RKO (cell line): ENCODE measurements at places on chromosomes 4 and X.

- DNase-seq = no peak
These were observed 31.0 kb downstream of the TRPC5 start for GRCh38 chrX:112051576-112051975.

DNA sequence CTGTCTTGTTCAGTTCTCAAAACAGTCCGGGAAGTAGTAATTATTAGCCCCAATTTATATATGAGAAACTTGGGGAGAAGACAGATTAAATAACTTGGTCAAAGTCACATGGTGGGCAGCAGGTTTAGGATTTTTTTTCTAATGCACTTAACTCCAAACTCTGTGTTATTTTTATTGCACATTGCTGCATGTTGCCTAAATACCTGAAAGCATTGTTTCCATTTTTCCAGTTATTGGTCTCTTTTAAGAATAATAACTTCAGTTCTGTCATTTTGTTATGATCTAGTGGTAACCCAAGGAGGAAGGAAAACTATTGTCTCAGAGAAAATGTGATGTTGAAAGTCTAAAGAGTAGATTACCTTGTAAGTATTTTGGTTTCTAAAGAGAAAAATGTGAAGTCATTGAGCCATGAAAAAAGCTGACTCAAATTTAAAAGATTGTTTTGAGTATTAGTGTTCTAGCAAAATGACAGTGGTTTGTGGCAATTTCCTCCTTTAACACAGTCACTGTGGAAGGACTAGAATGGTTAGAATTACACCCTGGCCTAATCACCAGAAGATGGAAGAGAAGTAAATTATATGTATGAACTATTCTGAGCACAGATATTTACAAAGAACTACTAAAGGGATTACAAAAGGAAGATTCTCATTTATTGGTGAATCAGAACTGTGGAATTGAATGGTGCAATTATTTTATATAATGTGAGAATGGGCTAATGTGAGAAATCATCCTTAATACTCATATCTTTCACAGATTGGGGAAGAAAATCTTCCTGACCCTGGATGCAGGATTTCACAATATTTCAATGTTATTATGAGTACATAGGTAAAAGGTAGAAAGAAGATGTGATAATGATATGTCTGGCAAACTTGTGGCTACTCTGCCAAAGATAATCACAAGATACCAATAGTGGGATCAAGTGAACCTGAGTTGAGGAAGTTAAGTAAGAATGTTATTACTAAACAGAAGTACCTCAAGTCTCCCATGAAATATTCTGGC, 21.7 kb upstream of the CXCL8 start:
- DNase-seq = no peak

DNA sequence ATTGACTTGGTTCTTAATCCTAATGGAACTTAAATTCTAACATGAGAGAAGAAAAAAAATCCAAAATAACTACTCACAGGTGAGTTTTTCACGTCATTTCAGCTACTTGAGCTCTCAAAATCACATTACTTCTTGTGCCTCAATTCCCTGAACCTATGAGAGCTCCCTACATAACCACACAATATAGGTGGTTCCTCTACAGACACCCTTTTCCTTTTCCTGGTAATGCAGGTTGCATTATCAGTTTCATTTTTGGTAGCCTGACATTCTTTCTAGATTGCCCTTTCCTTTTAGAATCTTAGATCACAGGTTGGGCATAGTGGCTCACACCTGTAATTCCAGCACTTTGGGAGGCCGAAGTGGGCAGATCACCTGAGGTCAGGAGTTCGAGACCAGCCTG, 4.3 kb downstream of the GPR34 start:
- DNase-seq = no peak

GRCh38 chr4:53019485-53020382, 157.6 kb downstream of the RASL11B start:
- peak; percentile 9 for DNase-seq

GRCh38 chrX:154484255-154485149, 1.9 kb downstream of the UBL4A start:
- peak; percentile 33 for DNase-seq

GRCh38 chrX:70432936-70433847, 10.1 kb downstream of the GDPD2 start:
- no peak for DNase-seq

- DNase-seq = no peak
These were observed 24.5 kb downstream of the KIAA0232 start for GRCh38 chr4:6806924-6807626.

- no peak for DNase-seq
These were observed 26.4 kb downstream of the ANAPC10 start for GRCh38 chr4:145071560-145071959.

GRCh38 chr4:914531-914930, 17.6 kb downstream of the GAK start:
- DNase-seq = no peak

- DNase-seq = no peak
These were observed 21.7 kb upstream of the CD40LG start for GRCh38 chrX:136626237-136626636.

GRCh38 chr4:101419336-101420135, 72.2 kb upstream of the PPP3CA start:
- DNase-seq = no peak

DNA sequence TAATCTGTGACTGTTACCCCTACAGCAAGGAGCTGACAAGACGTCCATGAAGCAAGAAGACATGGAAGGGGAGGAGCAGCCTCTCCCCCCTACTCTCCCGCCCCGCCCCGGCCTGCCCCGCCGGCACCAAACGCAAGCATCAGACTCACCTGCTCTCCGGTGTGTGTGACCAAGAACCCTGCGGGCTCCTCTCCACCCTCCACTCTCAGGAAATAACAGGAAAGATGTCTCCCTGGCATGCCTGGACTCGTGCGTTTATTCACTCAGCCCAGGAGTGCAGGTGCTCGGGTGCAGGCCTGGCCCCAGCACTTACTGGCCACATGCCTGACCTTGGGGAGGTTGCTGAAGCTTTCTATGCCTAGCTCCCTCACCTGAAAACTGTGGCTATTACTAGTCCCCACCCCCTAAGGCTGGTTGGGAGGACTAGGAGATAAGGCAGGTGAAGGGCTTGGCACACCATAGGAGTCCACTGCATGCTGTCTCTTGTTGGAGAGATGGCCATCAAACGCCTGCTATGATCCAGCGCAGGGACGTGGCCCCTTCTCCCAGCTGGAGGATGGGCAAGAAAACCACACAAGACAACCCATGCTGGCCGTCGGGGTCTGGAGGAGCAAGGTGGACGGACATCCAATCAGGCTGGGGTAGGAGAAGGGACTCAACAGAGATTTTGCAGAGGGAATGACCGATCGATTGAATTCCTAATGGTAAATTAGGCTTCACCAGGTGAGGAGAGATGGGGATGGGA, 34.9 kb upstream of the CLDN24 start:
- DNase-seq = no peak

DNA sequence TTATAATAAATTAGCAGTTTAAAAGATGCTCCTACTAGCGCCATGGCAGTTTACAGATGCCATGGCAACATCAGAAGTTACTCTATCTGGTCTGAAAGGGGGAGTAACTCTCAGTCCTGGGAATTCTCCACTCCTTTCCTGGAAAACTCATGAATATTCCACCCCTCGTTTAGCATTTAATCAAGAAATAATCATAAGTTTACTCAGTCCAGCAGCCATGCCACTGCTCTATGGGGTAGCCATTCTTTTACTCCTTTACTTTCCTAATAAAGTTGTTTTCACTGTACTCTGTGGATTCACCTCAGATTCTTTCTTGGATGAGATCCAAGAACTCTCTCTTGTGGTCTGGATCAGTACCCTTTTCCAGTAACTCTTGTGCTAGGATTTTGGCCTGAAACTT, 52.3 kb downstream of the GUCY1B1 start:
- DNase-seq = no peak

GRCh38 chr4:1176398-1177273, 4.3 kb upstream of the SPON2 start:
- no peak for DNase-seq

- no peak for DNase-seq
These were observed 105.9 kb upstream of the HPGD start for GRCh38 chr4:174628191-174628590.

GRCh38 chrX:120677004-120677652, 47.3 kb upstream of the C1GALT1C1 start:
- DNase-seq = no peak

DNA sequence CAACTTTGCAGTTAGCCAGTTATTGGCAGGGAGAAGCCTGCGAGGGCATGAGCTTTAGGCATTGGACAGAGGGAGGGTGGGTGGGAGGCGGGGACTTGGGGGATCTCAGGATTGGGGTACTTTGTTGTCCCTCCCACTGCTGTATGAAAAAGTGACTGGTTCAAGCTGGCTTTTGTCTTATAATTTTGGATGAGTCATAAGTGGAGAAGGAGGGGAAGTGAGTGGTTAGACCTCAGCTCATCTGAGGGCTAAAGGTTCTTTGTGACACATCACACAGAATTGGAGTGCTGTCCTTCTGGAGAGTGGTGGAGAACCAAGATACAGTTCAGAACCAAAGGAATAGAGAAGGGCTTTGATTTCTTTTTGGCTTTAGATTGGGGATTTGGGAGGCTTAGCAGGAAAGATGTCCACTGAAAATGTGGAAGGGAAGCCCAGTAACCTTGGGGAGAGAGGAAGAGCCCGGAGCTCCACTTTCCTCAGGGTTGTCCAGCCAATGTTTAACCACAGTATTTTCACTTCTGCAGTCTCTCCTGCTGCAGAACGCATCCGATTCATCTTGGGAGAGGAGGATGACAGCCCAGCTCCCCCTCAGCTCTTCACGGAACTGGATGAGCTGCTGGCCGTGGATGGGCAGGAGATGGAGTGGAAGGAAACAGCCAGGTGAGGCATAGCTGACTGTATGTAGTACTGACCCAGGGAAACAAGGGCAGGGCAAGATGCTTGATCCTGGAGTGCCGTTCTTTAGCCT, at the start of gene SLC4A4:
SLC4A4 (plus strand) TSS at position 175 of the 748 bp plus-strand sequence.
- DNase-seq = peak; percentile 38

GRCh38 chr4:6520051-6520636, 47.7 kb upstream of the PPP2R2C start:
- DNase-seq = no peak

GRCh38 chr4:122458625-122459024, 2.1 kb upstream of the IL2 start:
- DNase-seq = peak; percentile 85

DNA sequence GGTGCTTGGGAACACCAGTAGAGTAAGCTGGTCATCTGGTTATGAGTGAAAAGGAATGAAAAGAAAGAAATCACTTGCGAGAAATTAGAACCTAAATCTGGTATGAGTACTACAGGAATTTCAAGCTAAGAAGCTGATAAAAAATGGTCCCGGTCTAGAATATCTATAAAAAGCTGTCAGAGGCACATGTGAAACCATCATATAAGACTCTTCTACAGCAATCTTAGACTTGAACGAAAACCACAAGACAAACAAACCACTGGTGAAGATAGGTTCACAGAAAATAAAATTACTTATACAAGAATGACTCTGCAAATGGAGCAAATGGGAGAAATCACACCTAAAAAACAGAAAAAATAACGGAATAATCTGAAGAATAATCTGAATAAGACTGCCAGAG, 69.9 kb downstream of the KDR start:
- no peak for DNase-seq

DNA sequence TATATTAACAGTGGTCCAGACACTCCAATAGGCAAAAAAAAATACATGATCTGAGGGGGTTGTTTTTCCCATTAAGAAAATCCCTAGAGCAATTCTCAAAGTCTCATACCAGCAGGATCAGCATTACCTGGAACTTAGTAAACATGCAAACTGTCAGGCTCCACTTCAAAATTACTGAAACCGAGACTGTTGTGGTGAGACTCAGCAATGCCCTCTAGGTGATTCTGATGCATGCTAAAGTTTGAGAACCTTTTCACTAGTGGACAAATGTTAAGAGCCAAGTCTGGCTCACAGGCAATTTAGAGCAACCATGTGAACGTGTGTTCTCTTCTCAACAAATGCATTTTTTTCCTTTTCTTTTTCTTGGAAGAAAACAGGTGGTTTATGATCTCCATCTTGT, 30.2 kb downstream of the NEK1 start:
- no peak for DNase-seq

DNA sequence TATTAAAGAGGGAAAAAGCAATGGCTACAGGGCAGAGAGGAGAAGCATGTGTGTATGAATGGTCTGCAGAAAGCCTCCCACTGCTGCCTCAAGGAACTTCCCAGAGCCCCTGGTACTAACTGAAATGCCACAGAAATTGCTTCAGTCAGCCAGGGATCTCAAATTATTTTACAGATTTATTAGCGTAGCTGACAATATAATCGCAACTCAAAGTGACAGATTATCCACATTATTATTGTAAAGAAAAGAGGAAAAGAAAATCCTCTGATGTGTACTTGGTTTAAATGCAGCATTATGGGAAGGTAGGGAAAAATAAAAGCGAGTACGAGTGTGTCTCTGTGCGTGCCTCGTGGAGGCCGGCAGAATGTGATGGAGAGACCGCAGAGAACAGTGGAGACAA, 202.7 kb downstream of the DCLK2 start:
- no peak for DNase-seq

- no peak for DNase-seq
These were observed 45.7 kb downstream of the AFM start for GRCh38 chr4:73527196-73527595.

GRCh38 chr4:38231626-38232025, 271.4 kb downstream of the PTTG2 start:
- no peak for DNase-seq

DNA sequence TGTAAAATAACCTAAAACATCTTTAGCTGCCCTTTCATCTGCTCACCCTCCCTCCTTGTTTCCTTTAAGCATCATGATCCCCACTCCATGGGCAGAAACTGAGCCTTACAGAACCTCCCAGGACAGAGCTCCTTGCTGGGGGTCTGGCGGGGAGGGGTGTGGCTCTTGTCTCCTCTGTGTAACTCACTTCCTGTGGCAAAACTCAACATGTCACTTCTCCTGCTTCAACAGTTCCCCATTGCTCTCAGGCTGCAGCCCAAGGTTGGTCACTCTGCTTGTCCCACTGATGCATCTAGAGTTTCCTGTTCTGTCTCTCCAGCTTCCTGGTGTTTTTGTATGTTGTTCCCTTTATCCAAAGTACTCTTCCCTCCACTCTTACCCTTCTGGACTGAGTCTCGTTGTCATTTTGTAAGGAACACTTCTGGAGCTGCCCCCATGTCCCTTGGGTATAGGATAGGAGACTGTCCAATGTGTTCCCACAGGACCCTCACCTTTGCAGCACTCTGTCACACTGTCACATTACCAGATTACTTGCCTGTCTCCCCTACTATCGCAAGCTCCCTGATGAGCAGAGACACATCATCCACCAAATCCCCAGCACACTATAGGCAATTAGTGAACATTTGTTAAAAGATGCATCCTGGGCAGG, 19.6 kb downstream of the TMEM31 start:
- DNase-seq = no peak

DNA sequence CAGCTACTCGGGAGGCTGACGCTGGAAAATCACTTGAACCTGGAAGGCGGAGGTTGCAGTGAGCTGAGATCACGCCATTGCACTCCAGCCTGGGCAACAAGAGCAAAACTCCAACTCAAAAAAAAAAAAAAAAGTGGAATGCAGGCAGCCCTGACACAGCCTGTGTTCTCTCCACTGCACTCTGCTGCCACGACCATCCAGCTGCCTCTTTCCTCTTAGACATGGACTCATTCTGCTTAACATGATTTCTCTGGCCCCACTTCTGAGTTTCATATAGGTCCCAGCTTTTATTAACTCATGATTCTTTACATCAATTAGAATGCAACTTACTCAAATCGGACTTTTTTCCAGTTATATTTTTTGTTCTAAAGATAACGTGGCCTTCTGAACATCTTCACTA, 29.6 kb downstream of the SLC10A6 start:
- DNase-seq = no peak

- no peak for DNase-seq
These were observed 90.1 kb upstream of the PSAPL1 start for GRCh38 chr4:7524843-7525242.
